Stimulated activated CD4-positive, alpha-beta T cell treated with anti-CD3 and anti-CD28 coated beads, TNF-alpha, amount 100 ng/mL, for 24 hours (primary cell): ENCODE measurements at places on chromosomes 2 and 18.

- no peak for DNase-seq
Measured at GRCh38 chr2:46323730-46324129, 26.5 kb downstream of the EPAS1 start.

DNA sequence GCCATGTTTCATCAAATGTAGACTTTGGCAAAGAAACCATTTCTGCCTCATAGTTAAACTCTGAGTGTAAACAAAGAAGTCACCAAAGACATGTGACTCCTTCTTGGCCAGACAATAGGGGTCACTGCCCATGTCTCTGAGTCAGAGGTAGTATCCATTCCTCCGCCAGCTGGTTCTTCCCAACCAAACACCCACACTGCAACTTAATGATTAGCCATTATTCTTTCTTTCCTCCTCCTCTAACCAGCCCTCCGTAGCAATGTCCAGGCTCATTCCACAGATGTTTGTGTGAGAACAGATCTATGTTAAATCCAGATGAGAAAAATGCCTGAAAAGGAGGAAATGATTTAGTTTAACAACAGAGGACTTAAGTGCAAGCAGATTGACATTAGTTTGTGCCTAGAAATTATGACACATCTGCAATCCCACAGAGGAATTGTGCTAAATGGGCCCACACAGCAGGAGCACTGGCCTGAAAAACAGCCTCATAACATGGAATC, 127.9 kb upstream of the SH3BP4 start:
- no peak for DNase-seq

- DNase-seq: no peak
Measured at GRCh38 chr18:46338766-46339165, 234.6 kb downstream of the HAUS1 start.

GRCh38 chr2:239908744-239909143, 116.4 kb downstream of the NDUFA10 start:
- no peak for DNase-seq

GRCh38 chr2:62382757-62383156, 123.2 kb downstream of the TMEM17 start:
- no peak for DNase-seq

DNA sequence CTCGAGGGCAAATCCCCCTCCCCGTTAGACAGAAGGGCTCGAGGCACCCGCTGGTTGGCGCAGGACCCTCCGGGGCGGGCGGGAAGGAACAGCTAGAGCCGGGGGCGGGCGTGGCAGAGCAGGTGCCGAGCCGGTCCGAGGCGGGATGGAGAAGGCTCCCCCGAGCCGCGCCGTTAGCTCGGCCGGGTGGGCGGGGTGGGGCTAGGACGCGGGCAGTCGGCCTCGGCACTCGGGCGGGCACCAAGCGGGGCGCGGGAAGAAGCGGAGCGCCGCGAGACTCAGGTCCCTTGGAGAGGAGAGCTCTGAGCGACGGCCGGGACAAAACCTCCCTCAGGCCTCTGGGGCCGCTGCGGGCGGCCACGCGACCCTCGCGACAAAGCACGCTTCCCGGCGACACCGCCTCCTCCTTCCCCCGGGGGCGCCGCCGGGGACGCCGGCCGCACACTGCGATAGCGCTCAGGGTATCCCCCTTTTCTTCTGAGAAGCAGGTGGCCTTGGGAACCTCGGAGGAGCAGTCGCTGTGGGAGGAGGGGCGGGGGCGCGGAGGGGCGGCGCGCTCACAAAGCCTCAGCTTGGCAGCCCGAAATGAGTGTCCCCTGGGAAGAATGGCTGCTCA, 721 bp downstream of the FHOD3 start:
- DNase-seq: no peak

DNA sequence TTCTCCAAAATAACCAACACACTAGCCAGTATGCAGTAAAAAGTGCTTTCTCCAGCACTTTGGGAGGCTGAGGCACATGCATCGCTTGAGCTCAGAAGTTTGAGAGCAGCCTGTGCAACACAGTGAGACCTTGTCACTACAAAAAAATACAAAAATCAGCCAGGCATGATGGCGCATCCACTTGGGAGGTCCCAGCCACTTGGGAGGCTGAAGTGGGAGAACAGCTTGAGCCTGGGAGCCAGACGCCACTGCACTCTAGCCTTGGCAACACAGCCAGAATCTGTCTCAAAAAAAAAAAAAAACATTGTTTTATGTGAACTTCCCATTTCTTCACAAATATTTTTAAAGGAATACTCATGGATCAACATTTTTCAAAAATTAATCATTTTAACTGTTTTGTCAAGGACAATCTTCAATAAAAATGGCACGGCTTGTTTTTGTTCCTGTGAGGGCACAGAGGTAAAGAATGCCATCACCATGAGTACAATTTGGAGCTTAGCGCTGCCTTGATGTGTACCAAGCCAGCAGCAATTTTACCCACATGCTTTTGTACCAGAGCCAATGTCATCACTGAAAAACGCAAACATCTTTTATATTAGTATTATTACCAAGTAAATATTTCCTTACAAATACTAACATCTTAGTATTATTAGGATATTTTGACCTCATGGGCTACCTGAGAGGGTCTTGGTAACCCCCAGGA, 26.7 kb downstream of the RAB1A start:
- DNase-seq: no peak

- no peak for DNase-seq
Measured at GRCh38 chr2:99205491-99205890, 24.5 kb downstream of the MRPL30 start.

GRCh38 chr2:199784512-199784911, 66.5 kb downstream of the FTCDNL1 start:
- DNase-seq: no peak

- DNase-seq: no peak
Measured at GRCh38 chr2:216147172-216148131, 38.3 kb downstream of the XRCC5 start.

DNA sequence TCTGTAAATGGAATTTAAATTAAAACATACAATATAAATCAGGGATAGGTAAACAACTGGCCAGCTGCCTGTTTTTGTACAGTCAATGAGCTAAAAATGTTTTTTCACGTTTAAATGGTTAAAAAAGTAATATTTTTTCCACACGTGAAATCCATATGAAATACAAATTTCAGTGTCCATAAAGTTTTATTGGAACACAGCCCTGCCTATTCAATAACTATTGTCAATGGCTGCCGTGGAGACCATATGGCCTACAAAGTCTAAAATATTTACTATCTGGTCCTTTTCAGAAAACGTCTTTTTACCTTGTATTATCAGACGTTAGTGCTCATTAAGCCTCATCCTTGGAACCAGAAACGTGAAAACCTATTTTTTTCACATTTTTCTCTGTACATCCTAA, 1.3 kb downstream of the TMEM17 start:
- no peak for DNase-seq

GRCh38 chr2:64751286-64752260, 97.9 kb upstream of the SERTAD2 start:
- no peak for DNase-seq

DNA sequence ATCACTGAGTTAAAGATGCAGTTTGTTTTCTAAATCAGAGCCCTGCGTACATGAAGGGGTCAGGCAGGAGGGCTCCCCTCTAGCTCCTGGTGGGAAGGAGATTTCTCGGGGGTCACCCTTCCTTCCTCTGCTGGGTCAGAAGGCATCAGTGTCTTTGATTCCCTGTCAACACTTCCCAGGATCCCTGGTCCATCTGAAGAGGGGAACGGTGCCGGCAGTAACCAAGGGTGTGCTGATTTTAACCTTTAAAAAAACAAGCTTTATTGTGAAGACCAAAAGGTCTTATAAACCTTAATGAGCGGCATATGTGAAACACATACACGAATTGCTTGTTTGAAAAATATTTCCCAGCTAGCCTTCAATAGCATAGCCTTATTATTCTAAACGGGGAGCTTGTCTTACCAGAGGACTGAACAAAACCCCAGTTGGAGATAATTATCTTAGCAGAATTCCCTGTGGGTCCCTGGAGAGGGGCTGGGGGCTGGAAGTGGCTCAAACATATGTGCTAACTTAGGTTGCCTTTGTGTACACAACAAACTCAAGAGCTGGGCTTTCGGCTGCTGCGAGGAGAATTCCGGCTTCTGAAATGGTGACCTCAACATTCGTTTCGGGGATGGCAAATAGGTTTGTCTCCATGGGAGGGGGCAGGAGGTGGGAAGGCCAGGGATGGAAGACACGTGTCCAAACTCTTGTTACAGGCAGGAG, 114.9 kb upstream of the MYCN start:
- DNase-seq: no peak

- DNase-seq: no peak
Measured at GRCh38 chr2:38218591-38218991, 142.6 kb upstream of the CYP1B1 start.

- no peak for DNase-seq
Measured at GRCh38 chr2:11157731-11158130, 2.5 kb downstream of the SLC66A3 start.

GRCh38 chr2:191114403-191114886, 36.3 kb downstream of the STAT4 start:
- DNase-seq: peak; percentile 20

GRCh38 chr2:42721898-42722297, 42.0 kb downstream of the OXER1 start:
- DNase-seq: no peak

DNA sequence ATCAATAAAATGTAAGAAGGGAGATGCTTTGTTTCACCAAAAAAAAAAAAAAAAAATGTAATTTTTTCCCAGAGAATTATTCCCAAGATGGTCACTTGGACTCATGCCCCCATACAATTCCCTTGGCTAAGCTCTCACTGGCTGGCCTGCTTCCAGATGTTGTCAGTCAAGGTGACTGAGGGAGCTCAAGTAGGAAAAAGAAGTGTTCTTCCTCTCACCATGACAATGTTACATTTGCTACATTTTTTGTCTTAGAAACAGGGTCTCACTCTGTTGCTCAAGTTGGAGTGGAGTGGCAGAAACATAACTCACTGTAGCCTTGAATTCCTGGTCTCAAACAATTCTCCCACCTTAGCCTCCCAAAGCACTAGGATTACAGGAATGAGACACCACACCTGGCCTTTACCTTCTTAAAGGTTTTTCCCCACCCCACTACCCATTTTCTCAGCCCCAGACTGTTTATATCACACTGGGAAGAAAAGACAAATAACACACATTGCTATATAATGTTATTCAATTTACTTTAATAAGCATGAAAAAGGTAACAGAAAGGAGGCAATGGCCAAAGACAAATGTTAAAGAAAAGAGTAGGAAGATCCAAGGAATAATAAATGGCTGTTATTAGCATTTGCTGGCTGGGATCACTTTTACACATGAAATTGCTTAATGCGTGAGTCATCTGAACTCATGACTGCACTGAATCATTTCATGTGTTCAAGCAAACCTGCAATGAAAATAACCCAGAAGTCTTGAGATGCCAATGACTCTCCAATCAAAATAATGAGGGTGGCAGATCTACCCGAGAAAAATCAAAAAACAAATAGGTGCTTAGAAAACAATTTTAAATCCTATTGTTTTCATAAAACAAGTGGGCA, 45.2 kb downstream of the ACVR1 start:
- no peak for DNase-seq

GRCh38 chr2:84781942-84782716, 98.8 kb downstream of the TRABD2A start:
- peak; percentile 50 for DNase-seq

DNA sequence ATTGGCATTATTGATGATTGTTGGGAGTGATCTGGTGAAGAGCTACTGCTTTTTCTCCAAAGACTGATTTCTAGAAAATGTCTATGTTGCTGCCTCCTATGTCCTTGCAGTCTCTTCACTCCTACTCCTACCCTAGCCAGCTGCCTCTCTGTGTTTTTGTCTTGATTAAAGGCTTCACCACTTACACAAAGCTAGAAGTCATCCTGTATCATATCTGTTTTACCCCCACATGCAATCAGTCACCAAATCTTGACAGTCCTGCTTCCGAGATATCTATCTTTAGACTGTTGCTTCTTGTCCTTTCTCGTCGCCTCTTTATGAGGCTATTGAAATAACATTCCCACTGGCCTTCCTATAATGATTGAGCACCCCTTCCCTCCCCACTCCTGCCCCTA, 84.5 kb upstream of the ITGA4 start:
- DNase-seq: no peak

- no peak for DNase-seq
Measured at GRCh38 chr2:10305254-10305635, 2.5 kb downstream of the HPCAL1 start.

DNA sequence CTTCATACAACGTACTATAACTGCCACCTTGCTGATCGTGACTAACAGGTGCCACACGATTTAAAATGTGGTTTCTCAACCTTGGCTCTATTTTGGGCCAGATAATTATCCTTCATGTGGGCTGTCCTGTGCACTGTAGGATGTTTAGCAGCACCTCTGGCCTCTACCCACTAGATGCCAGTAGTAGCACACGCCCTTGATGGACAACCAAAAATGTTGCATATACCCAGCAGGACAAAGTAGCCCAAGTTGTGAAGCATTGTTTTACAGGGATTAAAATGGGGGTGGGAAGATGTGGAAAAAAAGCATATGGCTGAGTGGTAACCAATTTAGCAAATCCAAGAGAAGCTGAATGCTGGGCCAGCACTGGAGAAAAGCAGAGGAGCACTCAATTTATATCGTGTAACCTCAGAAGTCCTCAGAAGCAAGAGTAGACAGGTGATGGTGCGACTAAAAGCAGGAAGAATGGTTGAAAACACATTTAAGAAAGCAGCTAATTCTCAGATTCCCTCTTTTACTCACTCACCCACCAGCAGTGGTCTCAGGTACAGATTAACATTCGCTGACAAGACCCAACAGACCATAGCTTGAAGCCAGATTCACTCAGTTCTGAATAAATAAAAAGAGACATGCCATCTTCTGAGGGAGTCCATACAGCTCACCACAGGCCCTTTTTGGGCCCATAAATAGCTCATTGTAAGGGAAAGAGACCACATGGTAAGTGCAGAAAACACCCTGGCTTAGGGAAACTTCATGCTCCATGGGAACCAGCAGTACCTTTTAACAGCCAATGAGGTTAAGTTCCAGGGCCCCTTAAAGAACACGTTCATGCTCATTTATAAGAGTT, 50.6 kb downstream of the RAPH1 start:
- DNase-seq: peak; percentile 17

GRCh38 chr2:235217846-235218245, 266.0 kb downstream of the SH3BP4 start:
- no peak for DNase-seq

GRCh38 chr18:45521136-45521535, 94.1 kb upstream of the SLC14A2 start:
- no peak for DNase-seq

DNA sequence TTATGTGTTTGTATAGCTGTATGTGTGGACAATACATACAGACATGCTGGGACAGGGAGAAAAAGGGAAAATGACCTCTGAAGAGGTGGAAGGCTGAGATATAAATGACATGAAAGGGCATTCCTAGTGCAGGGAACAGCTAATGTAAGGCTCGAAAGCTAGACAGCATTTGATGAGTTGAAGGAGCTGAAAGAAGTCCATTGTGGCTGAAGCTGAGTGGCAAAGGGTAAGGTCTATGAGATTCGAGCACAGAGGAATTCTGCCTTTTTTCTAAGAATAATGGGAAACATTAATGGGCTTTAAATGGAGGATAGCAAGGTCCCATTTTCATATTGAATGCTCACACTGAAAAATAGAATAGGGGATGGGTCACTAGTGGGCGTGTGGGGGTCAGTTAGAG, 23.6 kb downstream of the ADD2 start:
- DNase-seq: no peak

GRCh38 chr18:48983793-48984437, 33.1 kb upstream of the SMAD7 start:
- no peak for DNase-seq

GRCh38 chr2:99255491-99256318, at the start of gene LYG2:
TSS of gene LYG2 (minus strand) at chr2:99255666. CDS start at chr2:99254260, 1,406 bp downstream.
- no peak for DNase-seq
